Hepatic stellate cell (primary cell): ENCODE measurements at places on chromosomes 11 and 22.

DNA sequence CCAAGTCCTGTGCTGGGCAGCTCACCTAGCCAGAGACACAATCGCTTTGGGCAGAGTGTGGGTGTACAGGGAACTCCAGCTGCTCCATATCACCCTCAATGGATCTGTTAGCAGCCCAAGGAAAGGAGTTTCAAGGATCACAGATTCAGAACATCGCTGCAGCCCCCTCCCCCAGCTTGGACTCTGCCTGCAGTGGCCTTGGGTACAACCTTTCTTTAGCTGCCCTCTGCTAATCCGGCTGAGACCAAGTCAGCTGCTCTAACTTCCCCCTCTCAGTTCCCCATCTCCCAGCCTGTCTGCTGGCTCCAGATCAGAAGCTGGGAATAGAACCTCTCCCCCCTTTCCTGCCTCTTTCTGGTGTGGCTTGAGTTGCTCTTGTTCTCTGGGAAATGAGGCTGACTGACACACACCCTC, 1.3 kb downstream of the TMEM86A start:
- no peak for DNase-seq

- peak; percentile 77 for DNase-seq
Measured at GRCh38 chr11:36594316-36594989, at the start of gene IFTAP. IFTAP (plus strand) TSS chr11:36594502; CDS start chr11:36610104, 15,602 bp downstream.

DNA sequence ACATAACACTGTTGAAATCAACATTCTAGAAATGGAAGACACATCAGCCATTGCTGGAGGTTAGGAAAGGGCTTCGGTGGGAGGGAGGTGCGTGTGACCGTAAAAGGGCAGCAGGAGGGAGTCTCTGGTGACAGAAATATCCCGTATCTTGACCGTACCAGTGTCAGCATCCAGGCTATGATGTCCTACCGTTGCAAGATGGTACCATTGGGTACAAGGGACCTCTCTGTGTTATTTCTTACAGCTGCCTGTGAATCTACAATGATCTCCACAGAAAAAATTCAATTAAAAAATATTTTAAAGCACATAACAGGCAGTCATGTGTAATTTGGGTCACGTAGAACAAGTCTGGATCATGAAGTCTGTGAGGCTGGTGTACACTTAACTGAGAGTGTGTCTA, 27.4 kb upstream of the SEPTIN5 start:
- DNase-seq: no peak

DNA sequence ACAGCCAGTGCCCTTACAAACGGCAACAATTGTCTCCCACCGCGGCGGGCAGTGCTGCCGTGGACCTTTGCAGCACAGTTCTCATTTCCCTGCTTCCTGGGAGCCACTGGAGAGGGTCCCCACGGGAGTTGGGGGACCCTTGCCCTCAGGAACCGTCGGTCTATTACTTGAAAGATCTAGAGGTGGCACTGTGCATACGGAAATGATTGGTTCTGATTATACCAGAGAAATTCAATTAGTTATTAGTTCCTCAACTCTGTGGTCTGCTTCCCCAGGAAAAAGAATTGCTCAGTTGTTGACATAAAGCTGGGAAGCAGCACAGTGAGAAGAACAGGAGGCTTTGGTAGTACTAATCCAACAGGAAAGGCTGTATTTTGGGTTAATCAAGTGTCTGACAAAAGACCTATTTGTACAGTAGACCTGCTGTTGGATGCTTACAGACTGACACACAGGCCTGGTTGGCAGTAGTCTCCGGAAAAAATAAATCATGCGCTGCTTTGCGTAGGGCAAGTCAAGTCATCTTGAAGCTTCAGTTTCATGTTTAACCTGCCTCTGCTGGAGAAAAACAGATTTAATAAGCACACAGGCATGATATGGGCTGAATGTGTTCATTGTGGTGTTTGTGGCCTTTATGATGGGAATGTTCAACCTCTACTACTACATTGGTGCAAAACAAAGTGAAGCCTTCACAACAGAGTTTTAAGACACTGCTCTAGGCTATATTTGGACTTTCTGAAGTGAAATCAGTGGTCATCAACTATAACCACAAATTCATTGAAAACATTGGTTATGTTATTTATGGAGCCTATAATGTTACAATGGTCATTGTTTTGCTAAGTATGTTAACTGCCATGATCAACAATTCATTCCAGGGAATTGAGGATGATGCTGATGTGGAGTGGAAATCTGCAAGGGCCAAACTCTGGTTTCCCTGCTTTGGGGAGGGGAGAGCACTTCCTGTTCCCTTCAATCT, 54.6 kb upstream of the SC5D start:
- DNase-seq: no peak
